Kidney capillary endothelial cell (primary cell): ENCODE measurements at places on chromosomes 6 and 20.

GRCh38 chr6:111713811-111714210 lies 108.1 kb upstream of the TRAF3IP2 start:
- no peak for DNase-seq

GRCh38 chr6:73733791-73734190 lies 37.8 kb downstream of the CD109 start:
- no peak for DNase-seq

DNA sequence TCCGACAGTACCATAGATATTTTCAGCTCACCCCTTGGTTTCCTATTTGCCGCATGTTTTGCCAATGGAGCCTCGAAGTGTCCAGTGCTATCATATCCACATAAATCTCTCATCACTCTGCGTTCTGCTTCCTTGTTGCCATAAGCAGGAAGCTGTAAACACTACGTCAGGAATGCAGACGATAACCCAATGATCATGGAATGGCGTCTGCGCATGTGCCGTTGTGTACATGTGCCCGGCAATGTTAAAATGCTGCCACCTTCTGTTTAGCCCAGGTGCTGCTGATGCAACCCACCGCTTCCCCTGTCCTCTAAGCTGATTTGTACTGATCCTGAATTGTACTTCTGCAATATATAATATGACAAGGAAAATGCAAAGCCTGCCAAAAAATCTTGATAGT lies 607.5 kb downstream of the HDGFL1 start:
- no peak for DNase-seq

DNA sequence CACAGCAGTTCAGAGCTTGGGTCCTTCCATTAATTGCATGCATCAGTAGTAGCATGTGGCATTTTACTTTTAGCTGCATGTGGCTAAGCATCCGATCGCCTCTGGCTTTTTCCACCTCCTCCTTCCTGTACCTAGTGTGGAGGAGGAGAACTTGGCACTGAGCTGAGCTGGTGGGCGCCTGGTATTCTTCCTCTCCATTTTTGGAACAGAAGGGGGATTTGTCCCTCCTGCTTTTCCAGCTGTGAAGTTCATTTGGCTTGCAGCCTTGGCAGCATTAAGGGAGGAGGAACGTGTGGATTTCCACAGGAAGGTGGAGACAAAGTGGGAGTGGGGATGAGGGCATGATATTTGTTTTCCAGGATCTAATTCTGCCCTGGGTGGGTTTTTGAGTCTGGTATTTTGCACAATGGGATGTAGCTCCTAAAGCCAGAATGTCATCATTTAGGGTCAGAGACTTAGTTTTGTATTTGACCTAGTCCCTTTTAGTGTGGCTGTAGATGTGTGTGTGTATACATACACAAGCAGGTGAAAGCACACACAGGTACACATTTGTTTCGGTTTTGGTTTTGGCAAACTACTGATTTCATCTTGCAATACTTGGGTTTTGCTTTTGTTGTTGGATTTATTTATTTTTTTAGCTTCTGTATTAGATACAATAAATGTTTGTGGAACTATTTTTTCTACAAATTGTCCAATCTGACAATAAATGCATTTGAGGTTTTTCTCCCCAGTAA lies 90.0 kb downstream of the SASH1 start:
- DNase-seq: no peak

- DNase-seq: no peak
Observed at GRCh38 chr6:164870164-164870563, 439.2 kb downstream of the C6orf118 start.

GRCh38 chr20:58542411-58543095 lies 27.4 kb upstream of the APCDD1L start:
- no peak for DNase-seq

GRCh38 chr6:29628419-29629281 lies 4.3 kb downstream of the GABBR1 start:
- peak; percentile 56 for DNase-seq

DNA sequence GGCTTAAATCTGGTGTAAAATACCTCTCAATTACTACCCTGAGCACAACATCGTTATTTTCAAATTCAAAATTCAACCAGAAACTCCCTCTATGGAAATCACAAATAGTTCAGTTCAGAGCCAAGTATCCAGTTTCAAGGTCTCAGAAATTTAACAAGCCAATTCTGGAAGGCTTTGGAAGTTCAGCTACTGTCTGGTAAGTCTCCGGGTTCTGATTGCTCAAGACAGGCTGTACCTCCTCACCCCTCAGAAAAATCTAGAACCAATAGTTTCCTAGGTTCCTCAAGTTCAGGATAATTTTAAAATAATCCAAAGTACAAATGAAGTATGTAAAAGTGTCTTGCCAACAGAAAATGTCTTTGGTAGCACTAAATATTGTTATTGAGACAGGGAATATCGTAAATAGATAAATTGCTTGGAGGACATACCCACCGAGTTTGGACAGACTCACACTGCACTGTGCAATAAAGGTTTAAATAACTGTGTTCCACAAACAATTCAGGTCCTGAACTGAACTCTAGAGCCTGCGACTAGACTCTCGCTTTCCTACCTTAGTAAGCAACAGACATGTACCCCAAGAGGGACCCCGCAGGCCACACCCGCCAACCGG lies 729 bp downstream of the ATG5 start:
- DNase-seq: no peak

- DNase-seq: no peak
Observed at GRCh38 chr6:142925575-142926110, 19.3 kb downstream of the HIVEP2 start.

DNA sequence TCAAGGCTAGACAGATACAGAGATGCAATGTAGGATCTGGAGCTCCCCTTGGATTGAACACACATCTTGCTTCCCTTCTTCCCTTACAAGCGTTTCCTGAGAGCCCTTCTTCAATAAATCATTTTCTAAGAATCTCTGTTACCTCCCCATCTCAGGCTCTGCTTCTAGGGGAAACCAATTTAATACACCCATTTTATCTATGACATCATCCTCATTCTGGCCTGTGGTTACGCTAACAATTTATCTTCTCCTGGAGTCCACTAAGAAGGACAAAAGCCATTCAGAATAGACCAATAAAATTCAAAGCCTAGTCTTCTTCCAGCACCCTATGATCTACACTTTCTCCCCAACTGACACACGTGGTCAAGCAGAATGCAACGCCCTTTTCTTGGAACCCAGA lies 390.1 kb downstream of the PLCB1 start:
- DNase-seq: no peak

GRCh38 chr6:29705389-29706231 lies 17.6 kb upstream of the HLA-F start:
- DNase-seq: peak; percentile 36

DNA sequence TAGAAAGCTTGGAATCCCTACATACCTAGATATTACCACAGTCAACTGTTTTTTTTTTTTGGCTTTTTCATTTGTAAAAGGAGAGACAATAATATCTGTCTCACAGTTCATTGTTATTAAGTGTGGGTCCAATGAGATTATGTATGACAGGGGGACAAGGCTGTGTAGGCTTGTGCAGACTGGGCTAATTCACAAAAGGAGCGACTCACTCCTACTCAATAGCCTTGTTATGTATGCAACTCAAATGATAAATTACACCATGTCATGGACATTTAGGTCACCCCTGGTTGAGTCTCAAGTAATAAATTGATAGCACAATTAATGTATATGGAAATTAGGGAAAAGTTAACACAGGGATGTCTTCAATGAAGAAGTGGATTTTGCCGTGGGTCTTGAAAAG lies 208.2 kb upstream of the MAP3K7 start:
- DNase-seq: no peak

DNA sequence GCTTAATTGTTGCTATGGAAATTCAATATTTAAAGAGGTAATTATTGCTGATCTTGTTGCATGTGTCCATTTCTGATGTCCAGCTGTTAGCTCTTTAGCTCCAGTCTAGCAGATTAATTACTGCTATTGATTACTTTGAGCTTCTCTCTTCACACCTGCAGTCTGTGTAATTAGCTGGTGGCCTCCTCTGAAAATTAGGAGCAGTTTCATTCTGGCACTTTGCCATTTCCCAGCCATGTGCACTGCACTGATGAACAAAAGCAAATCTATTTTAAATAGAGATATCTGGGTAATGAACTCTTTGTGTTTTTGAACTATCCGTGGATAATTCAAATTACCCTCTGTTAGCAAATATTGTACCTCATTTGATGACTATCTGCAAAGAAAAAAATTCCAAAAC lies 275.9 kb downstream of the RNF144B start:
- DNase-seq: no peak

DNA sequence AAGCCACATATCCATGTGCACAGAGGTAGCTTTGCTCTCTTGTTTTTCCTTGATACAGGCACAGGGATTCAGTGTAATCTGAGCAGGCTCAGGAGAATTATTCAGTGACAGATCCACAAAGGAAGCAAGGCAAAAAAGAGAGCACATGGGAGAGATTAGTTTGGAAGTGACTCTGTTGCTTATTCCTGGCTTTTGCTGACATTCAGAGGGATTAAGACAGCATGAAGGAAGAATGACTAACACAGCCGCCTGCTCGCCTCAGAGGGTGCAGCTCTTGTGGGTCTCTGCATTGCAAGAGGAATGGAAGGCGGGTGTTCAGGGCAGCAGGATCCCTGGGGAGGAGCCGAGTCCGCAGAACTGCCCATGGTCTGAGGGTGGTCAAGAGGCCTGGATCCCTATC lies 203.4 kb upstream of the KCNQ5 start:
- no peak for DNase-seq

GRCh38 chr6:158501360-158502262 lies 58.3 kb upstream of the TMEM181 start:
- no peak for DNase-seq

- no peak for DNase-seq
Observed at GRCh38 chr20:17818187-17818586, 118.4 kb downstream of the BANF2 start.

DNA sequence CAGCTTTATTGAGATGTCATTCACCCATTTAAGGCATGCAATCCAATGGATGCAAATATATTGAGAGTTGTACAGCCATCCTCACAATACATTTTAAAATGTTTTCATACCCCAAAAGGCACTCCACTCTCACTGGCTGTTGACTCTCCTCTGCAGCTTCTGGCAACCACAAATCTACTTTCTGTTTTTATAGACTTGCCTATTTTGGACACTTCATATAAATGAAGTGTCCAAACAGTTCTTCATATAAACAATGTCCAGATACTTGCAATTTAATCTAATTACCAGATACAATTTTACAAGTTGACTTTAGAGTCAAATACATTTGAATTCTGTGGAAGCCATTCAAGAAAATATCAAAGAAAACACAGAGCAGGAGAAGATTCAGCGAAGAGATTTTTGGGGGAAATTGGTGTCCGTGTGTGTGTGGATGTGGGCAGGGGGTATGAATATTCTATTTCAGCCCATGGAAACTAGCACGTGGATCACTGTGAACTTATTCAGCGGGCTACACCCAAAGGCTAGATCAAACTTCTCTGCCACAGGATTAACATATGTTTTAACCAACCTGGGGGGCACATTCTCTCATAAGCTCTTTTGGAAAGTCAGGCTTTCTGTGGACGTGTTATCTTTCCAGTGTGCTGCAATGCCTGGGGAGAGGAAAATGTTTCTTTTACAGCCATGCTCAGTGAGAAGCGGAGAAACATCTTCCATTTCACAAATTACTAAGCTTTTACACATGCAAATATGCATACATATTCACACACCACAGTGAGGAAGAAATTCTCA lies 73.9 kb downstream of the PLG start:
- no peak for DNase-seq

- DNase-seq: no peak
Observed at GRCh38 chr20:56487216-56487615, 18.8 kb downstream of the RTF2 start.

DNA sequence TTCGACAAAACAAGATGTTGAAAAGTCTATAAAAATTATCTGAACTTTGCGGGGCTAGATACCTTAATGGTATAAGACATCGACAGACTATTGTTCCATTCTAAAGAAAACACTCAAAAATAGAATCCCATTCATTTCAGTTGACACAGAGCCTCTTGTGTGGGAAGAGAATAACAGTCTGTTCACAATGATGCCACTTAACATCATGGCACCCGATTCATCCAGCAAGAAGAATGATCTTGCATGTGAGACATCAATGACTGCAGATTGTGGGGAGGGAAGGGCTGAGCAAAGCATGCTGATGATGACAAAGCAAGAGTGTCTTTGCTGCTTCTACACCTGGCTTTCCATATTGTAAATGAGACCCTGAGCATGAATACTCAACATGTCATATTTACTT lies 49.7 kb upstream of the ARMH2 start:
- no peak for DNase-seq

GRCh38 chr6:120198033-120198432 lies 848.5 kb upstream of the MAN1A1 start:
- DNase-seq: peak; percentile 6

GRCh38 chr20:48959899-48960550 lies 38.5 kb downstream of the ARFGEF2 start:
- no peak for DNase-seq

GRCh38 chr20:41697861-41698559 lies 79.8 kb upstream of the CHD6 start:
- peak; percentile 42 for DNase-seq

- DNase-seq: no peak
Observed at GRCh38 chr20:22821081-22821727, 213.9 kb upstream of the SSTR4 start.

GRCh38 chr6:112912416-112913101 lies 565.4 kb downstream of the RFPL4B start:
- no peak for DNase-seq

DNA sequence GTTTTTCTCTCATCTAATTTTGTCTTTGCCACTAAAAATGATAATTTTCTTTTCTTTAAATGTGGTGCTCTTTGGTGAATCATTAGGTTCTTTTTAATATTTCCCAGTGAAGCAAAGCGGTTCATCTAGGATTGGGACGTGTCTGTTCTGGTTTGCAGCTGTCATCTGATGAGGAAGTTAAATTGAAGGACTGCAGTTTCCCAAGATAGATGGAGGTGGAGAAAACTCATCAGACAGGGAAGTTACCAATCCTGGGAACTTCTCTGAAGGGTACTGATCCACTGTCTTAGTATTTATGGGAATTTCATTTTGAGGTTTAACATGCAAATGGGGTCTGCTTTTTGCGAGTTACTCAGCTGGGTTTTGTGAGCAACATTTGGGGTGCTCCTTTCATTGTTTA lies 2.4 kb upstream of the AARS2 start:
- DNase-seq: no peak

GRCh38 chr6:16764188-16764950 lies 3.1 kb upstream of the ATXN1 start:
- DNase-seq: peak; percentile 78

- no peak for DNase-seq
Observed at GRCh38 chr6:15663130-15663871, 473 bp upstream of the DTNBP1 start.
